Kidney (tissue), 22 donors: ENCODE measurements at places on chromosomes 6 and 20.

DNA sequence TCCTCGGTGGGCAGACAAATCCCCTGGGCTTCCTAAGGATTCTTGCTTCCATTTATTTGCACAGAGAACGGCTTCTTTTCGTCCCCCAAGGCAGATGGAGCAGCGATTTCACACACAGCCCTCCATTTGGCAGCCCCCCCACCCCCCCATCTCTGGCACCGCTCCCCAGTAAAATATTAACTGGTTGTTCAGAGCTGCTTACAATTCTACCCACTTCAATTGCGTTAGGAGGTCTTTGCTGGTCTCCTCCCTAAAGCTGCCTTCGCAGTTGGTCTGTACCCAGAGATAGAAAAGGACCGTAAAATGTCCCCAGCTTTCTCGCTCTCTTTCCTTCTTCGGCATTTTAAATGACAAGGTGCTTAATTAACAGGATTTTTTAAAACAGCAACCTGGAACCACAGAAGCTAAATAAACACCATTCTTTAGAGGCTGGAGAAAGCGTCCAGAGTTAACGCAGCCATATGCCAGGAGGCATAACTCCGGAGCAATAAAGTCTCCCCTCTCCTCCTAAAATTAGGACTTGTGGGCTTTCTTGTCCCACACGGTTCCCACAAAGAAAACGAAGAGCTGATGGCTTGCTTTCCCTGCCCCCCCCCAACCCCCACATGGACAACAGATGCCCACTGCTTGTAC, 1.7 kb upstream of the ZMYND8 start:
- no peaks in the 10 kb centered on the region for H3K27me3 ChIP-seq
- H3K4me1 ChIP-seq, result peaks cover 73% of the 10 kb centered on the region
- no peaks in the 10 kb centered on the region for H3K36me3 ChIP-seq
- peak; percentile 54 for DNase-seq
- H3K27ac ChIP-seq, result peak overlapping the region; percentile 100
- H3K4me3 ChIP-seq, result peak overlapping the region; percentile 44

GRCh38 chr6:37804586-37804985, 14.9 kb upstream of the ZFAND3 start:
- H3K4me1 ChIP-seq, result peaks cover 3% of the 10 kb centered on the region
- no peaks in the 10 kb centered on the region for H3K36me3 ChIP-seq
- H3K27ac ChIP-seq, result no peak overlapping the region
- H3K27me3 ChIP-seq, result no peaks in the 10 kb centered on the region

DNA sequence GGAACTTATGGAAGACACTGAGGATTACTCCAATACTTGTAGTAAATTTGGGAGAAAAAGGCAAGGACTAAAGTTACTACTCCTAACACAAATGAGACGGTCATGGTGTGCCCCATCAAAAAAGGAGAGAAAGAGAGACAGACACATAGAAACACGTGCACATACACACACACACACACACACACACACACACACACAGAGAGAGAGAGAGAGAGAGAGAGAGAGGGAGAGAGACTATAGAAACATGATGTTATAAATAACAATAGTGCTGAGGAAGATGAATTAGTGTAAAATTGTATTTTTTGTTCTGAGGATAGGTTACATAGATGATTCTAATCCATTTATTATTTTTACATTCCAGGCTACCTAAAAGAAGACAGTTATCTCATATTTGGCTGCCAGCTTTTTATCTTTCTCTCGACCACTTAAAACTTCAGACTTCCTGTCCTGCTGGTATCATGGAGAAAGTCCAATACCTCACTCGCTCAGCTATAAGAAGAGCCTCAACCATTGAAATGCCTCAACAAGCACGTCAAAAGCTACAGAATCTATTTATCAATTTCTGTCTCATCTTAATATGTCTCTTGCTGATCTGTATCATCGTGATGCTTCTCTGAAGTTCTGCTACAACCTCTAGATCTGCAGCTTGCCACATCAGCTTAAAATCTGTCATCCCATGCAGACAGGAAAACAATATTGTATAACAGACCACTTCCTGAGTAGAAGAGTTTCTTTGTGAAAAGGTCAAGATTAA, 10.5 kb downstream of the PLN start:
- no peak overlapping the region for H3K27ac ChIP-seq
- DNase-seq, result peak; percentile 19
- H3K4me1 ChIP-seq, result no peaks in the 10 kb centered on the region
- H3K36me3 ChIP-seq, result no peaks in the 10 kb centered on the region
- H3K27me3 ChIP-seq, result no peaks in the 10 kb centered on the region

DNA sequence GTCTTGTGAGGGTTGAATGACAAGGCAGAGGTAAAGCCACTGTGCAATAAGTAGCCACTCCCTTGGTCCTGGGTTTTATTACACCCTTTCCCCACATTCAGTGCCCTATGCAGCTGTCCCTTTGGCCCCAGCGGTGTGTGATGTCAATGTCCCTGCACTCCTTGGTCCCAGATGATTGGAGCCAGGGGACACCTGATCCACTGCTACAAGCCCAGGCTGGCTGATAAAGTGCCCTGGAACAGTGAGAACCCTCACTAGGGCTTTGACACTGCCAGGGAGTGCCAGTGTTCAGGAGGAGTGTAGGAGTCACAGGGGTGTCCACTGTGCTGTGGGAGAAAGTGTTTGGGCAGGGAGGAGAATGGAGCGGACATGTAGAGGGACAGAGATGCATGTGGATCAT, 30.4 kb downstream of the GABRR1 start:
- H3K27me3 ChIP-seq, result no peaks in the 10 kb centered on the region
- DNase-seq, result peak; percentile 11
- no peak overlapping the region for H3K4me3 ChIP-seq
- H3K27ac ChIP-seq, result no peak overlapping the region
- H3K36me3 ChIP-seq, result no peaks in the 10 kb centered on the region

- no peak for DNase-seq
- no peak overlapping the region for H3K4me3 ChIP-seq
- H3K4me1 ChIP-seq, result no peaks in the 10 kb centered on the region
- no peaks in the 10 kb centered on the region for H3K36me3 ChIP-seq
- H3K27me3 ChIP-seq, result no peaks in the 10 kb centered on the region
Observed at GRCh38 chr20:50646483-50646996, 44.8 kb downstream of the RIPOR3 start.
